DMS79 (cell line): ENCODE measurements at places on chromosomes 5 and 9.

DNA sequence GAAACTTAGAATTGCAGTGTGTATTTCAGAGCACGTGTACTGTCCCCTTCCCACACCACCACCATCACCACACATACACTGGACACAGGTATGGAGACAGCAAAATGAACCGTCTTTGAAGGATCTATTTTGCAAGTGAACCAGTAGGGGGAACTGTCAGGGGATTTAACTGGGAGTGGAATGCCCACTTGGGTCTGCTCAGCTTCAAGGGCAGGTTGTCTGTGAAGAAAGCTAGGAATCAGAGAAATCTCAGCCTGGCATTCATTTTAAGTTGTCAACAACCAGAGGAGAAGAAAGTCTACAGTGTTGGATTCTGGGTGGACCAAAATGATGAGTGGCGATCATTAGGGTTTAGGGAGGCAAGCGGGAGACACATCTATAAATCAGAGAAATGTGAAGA lies 147.0 kb downstream of the DCP2 start:
- no peak for DNase-seq

- DNase-seq = no peak
Observed at GRCh38 chr5:180338001-180338707, 15.0 kb downstream of the GFPT2 start.

DNA sequence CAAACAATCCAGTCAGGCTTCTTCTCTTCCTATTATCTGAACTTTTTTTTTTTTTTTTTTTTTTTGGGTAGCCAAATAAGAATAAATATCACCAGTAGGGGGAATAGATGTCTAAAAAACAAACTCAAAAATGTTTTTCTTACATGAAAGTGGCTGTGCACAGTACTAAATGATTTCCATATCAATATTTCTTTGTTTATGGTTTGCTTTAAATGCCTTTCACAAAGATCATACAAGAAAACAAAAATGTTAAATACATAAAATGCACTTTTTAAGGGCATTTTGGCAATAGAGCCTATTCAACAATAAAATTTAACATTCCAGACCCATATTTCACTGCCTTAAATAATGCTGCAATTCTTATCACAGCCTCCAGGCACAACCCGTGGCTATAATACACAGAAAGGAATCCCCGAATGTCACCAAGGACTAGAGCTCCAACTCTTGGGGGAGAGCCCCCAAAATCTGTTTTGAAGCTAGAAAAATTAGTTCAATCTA lies 91.1 kb upstream of the TBCA start:
- no peak for DNase-seq

DNA sequence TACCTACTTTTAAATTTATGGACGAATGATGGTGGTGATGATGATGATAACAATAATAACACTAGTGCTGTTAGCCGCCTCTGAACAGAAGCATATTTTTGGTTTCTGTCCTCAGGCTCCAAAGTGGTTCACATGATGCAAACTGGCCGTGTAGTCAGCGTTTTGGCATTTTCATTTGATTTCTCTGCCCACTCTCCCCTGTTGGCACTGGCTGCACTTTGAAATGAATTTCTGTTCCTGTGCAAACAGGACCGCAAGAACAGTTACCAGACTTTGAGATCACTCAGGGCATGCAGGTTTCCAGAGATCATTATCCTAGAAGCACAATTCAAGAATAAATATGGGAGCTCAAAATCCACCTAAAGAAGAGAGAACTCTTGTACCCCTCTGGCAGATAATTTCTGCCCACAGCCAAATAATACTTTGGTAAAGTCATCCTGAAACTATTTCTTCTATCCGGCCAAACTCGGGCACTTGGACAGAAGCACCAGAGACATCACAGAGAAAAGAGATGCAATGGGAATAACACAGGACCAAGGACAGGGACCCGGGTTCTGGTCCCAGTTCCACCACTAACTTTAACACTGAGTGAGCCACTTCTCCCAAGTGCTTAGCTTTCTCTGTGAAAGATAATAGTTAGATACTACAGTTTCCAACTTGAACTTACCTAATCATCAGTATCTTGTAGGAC lies 201.7 kb upstream of the PTGER4 start:
- no peak for DNase-seq

- no peak for DNase-seq
Observed at GRCh38 chr9:113523421-113524141, 60.1 kb downstream of the RGS3 start.

GRCh38 chr9:120845255-120845654 lies 2.5 kb upstream of the PSMD5 start:
- no peak for DNase-seq

DNA sequence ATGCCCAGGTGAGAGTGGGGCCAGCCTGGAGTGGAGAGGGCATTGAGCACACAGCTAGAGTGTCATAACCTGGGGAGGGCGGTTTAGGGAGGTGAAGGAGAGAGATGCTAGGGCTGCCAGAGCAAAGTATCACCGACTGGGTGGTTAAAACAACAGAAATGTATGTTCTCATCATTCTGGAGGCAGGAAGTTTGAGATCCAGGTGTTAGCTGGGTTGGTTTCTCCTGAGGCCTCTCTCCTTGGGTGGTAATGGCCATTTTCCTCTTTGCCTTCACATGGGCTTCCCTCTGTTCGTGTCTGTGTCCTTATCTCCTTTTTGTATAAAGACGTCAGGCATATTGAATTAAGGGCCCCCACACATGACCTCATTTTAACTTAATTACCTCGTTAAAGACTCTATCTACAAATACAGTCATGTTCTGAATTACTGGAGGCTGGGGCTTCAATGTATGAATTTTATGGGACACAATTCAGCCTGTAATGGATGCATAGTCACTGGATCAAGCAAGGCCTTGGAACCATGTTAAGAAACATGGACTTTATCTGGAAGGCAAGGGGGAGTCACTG lies 118.6 kb upstream of the IL12B start:
- no peak for DNase-seq

DNA sequence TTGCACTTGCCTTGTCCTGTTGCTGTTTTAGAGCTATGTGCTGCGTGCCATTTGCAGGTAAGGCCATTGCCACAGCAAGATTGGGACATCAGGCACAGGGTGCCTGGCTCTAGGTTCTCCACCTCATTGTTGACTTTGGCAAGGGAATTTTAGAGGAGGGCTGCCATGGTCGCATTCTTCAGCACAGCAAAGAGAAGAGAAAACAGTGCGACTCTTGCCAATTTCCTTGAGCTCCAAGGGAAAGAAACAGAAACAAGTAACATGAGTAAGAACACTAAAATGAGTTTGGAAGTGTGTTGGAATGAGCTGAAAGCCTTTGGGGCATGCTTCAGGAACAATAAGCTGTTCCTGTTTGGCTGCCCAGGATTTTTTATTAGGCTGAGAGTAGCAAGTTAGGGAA lies 188.1 kb upstream of the IL12B start:
- DNase-seq = no peak

- no peak for DNase-seq
Observed at GRCh38 chr9:84999788-85000187, 330.3 kb downstream of the NTRK2 start.

GRCh38 chr9:75184471-75184870 lies 96.2 kb downstream of the OSTF1 start:
- no peak for DNase-seq

DNA sequence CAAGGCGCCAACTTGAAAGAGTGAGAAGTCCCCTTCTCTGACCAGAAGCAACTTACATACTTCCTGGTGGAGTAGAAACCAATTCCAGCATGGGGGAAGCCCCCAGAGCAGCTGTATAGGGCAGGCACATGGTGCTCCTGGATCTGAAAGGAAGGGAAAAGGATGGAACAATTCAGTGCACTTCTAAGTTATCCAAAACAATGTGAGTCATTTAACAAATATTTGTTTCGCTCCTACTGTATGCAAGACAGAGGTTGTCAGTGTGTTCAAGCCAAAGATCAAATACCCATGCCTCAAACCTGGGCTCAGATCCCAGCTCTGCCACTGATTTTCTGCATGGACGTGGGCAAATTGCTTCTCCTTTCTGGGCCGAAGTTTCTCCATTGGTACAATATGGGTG lies 67.1 kb downstream of the LHX2 start:
- DNase-seq = no peak
